ENCODE measurements at places on chromosomes 7 and 10.

DNA sequence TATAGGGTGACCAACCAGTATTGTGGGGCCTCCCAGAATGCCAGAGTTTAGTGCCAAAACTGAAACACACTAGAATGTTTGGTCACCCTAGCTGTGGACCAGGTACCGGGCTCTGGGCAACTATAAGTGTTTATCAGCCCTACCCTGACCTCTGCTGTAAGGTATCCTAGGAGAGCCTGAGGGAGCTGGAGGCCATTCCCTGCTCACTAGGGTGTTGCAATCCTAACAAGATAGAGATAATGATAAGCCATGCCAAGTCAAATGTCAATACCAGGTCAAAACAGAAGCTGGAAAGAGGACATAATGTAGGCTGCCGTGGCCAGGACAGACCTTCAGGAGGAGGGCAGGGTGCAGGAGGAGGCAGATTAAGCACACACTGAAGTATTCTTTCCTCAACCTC, 151.8 kb downstream of the KCNMA1 start:
- DNase-seq: no peak

DNA sequence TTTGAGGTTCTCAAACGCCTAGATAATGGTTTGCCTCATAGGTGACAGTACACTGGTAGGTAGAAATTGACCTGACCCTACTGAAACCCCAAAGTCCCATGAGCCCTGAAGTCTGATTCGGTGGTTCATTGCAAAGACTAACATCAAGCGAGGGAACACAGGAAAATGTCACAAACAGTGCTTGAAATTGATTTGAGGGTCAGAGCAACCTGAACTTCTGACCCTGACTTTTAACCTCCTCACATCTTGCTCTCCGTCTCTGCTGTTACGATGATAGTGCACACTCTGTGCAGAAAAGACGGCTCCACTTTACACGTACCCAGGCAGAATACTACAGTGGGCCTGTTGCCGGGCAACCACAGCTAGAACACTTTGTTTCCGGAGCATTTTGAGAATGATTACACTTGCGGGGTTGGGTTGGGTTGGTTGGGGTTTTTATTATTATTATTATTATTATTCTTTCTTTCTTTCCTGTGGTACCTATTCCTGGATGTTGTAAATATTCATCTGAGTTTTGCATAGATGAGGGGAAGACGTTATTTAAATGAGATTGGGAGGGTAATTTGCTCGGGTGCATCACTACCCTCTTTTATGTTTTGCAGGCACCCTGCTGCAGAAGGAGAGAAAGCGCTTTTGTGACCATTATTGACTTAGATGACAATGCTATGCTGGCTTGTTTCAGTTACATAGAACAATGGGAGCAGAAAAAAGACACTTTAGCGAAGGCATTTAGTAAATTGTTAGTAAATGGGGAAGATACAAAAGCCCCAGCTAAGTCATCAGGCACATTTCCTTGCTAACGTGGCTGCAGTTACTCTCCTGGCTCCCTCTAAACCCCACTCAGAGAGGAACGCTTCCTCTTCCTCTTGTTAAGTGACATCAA, 438.1 kb upstream of the NRP1 start:
- DNase-seq: no peak

GRCh38 chr7:26444555-26444954, 152.9 kb downstream of the SNX10 start:
- DNase-seq: no peak

- no peak for DNase-seq
Measured at GRCh38 chr10:28560617-28561016, 27.7 kb downstream of the WAC start.

DNA sequence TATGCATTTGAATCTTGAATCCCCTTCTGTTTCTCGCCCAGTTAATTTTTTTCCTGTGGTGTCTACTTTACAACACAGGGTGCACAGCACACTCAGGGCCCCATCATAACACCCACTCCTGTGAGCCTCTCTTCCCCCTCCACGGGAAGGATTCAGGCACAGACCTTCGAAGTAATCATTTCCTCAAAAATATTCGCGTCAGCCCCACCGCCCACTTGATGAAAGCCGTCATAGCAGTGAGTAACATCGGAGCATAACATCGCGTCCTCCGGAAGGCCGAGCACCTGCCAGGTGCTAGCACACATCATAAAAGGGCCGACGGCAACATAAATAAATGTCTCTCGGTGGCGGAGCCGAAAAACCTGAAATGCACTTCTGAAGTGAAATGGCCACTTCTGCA, 201.7 kb upstream of the ADARB2 start:
- no peak for DNase-seq
